ENCODE measurements at places on chromosomes 3 and 15.

DNA sequence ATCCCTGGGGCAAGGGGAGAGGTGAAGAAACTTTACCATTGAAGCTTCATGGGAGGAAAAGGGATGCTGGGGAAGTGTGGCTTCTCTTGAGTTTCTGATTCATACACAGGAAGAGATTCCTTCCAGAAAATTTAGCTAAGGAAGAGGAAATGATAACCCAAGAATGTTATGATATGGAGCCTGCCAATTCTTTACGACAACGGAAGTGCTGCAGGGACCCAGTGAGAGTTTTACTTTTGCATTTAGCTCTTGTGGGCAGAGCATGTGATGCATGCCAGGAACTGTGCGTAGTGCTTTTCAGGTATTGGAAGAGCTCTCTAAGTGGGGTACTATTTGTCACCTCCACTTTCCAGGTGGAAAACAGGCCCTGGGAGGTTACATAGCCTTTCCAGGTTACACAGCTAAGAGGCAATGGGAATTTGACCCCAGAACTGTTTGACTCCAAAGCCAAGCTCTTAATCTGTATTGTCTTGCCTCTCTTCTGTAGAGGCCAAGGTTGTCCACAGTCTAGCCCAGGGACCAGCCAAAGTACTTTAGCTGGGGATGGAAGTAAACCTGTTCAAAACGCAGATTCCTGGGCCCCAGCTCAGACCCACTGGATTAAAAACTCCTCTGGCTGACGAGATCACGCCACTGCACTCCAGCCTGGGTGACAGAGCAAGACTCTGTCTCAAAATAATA, 23.0 kb downstream of the CMTM7 start:
- no peak for DNase-seq

- DNase-seq = peak; percentile 83
These were observed 694 bp upstream of the EEFSEC start for GRCh38 chr3:128152419-128153155.

- DNase-seq = no peak
These were observed 65.2 kb downstream of the CERS3 start for GRCh38 chr15:100463515-100463914.

DNA sequence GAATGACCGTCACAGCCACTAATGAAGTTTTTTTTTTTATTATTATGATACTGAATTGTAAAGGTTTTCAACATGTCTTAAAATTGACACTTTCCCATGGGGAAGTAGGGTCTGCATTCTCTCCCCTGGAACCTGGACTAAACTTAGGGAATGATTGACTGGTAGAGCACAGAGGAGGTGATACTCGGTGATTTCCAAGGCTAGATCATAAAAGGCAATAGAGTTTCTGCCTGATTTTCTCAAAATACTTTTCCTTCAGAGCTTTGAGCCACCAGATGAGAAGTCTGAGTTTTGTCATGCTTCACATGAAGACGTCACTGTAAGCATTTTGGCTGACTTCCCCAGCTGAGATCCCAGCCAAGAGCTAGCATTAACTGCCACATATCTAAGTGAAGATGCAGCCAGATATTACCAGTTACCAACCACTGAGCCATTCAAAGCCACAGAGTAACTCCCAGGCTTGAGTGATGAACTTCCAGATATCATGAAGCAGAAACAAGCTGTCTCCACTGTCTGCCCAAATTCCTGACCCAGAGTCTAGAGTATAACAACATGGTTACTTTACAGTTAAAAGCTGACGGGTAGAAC, 105.8 kb downstream of the LSAMP start:
- DNase-seq = no peak

- DNase-seq = peak; percentile 25
These were observed 4.4 kb downstream of the MBD4 start for GRCh38 chr3:129435367-129435766.

GRCh38 chr3:89364314-89364713, 256.9 kb downstream of the EPHA3 start:
- DNase-seq = no peak

- no peak for DNase-seq
These were observed 106.0 kb downstream of the TNIK start for GRCh38 chr3:171354049-171354705.

- no peak for DNase-seq
These were observed 348.6 kb upstream of the CDIN1 start for GRCh38 chr15:36230776-36231175.

- DNase-seq = no peak
These were observed 123.3 kb downstream of the NFKBIZ start for GRCh38 chr3:101972430-101973162.

- peak; percentile 21 for DNase-seq
These were observed 10.7 kb upstream of the CNTN6 start for GRCh38 chr3:1082108-1082507.

DNA sequence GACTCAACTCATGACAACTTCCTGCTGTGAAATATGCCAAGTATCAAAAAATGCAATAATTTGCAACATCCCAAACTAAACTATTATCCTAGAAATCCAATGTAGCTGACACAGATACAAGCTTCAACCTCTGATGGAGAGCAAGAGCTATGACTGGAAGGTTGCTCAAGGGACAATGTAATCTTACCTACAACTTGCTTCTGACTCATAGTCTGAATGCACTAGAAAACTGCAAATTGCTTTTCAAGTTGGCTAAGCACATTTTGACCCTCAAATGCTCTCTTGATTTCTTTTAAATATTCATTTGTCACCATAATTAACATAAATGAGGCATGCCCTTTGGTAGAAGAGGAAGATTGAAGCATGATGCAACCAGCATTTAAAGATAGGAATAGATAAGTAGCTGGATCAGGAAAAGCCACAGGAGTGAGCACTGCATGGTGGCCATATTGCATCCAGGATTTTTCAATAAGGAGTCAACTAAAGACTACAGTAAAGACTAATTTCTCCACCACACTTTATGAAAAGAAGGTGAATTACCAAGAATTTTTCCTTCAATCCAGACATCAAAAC, 630.8 kb upstream of the GBE1 start:
- DNase-seq = no peak

DNA sequence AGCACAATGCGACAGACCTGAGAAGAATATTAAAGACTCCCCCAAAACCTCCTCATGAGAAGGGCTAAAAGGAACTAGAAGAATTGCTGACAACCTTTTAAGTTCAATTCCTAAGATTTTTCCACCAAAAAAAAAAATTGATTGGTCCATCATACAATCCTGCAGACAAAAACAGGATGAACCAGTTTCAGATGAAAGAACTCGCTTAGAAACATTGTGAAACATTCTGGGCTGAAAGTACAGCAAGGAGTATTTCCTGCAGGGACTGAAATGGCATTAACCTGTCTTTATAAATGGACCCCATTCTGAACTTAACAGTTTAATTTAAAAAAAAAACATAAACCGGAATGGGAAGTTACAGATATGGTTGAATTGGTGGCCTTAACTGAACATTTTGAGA, 96.0 kb upstream of the FAM174B start:
- no peak for DNase-seq

DNA sequence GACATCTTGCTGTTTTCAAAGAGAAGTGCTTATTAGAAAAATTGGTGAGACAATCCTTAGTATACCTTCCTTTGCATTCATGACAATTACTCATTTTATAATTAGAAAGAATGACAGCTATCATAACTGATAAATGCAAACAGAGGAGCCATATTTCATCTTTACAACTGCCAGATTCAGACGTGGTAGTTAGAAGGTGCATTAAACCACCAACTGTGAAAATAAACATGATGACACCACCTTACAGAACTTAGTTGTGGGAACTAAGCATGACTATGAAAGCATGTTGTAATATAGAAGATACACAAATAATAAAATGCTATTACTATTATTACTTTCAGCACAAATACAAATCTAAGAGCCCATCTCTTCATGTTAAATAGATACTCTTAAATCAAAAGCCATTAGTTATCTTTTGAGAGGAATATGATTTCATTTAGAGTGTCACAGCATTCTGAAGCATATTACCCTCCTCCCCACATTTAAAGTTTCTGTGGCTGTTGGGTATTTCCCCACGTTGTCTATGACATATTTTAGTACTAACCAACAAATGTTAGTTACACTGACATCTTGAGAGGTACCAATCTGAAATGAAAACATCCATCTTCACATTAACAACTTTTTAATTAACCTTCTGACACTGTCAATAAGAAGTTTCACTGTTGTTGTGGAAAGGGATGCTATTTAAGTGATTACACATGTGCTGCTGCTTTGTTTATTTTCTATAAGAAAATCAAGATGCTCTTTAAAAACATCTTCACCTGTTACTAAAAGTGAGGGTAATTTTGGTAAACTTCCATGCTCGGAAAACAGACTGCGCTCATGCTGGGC, 163.8 kb downstream of the LSAMP start:
- DNase-seq = no peak

GRCh38 chr3:12972781-12973702, 100.2 kb downstream of the IQSEC1 start:
- no peak for DNase-seq

- DNase-seq = no peak
These were observed 15.0 kb upstream of the TRANK1 start for GRCh38 chr3:36959821-36960220.

- DNase-seq = no peak
These were observed 153.4 kb upstream of the PFN2 start for GRCh38 chr3:150124142-150124541.

DNA sequence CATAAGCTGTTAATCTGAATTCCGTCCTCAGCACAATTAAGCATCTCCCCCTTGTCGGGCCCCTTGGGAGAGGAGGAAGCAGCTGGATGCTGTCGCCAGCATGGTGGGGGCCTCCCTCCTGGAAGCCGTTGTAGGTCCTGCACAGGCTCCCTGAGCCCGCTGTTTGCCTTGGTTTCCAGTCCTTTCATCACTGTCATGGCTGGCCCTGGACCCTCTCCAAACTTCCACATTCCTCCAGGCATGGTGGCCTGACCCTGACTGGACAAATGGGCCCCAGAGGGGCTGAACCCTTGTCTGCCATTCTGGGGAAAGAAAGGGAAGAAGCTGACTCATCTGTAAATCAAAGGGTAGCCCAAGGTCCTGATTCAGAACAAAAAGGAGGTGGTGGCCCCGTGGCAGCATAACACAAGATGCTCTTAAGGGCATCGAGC, 300.5 kb upstream of the LRRFIP2 start:
- no peak for DNase-seq

DNA sequence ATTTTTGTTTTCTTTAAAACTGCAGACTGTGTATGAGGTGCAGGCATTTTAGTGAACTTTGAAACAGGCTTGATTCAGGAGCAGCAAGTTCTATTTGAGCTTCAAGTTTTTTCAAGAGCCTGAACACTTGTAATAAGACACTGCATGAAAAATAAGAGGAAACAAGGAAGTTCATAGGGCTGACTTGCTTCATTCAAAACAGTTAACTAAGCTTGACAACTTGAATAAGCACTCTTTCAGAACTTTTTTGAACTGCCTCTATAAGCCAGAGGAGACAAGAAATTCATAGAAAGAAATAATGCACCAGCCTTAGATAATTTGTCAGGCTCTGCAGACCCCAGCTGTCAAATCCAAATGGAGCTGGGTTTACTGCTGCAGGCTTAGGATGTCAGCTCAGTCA, 130.2 kb downstream of the SSR3 start:
- DNase-seq = no peak

GRCh38 chr15:37045859-37046740, 54.2 kb downstream of the MEIS2 start:
- no peak for DNase-seq

DNA sequence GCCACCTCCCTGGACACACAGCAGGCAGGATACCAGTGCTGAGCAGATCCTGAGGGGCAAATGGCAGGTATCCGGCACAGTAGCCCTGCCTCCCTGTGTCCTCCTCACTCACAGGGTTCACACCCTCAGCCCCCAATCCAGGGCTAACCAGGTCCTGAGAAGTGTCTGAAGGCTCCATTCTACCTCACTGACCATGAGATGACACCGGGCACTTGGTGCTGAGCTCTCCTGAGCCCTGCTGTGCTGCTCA, 115.4 kb upstream of the ATP2B2 start:
- no peak for DNase-seq

DNA sequence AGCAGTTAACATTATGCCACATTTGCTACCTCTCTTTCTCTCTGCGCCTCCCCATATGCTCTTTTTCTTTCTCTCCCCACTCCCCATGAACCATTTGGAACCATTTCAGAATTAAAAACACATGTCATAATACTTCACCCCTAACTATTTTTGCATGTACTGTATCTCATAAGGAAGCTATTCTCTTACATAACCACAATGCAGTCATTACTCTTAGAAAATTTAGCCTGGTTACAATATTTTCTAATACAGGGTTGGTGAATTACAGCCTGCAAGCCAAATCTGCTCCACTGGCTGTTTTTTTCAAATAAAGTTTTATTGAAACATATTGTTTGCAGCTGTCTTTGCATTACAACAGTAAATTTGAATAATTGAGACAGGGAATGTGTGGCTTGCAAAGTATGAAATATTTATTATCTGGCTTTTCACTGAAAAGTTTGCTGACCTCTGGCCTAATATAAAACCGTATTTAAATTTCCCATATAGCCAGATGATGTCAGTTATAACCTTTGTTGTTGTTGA, 62.8 kb downstream of the SGO1 start:
- DNase-seq = no peak

GRCh38 chr15:40633178-40633577, 39.1 kb downstream of the KNL1 start:
- no peak for DNase-seq

DNA sequence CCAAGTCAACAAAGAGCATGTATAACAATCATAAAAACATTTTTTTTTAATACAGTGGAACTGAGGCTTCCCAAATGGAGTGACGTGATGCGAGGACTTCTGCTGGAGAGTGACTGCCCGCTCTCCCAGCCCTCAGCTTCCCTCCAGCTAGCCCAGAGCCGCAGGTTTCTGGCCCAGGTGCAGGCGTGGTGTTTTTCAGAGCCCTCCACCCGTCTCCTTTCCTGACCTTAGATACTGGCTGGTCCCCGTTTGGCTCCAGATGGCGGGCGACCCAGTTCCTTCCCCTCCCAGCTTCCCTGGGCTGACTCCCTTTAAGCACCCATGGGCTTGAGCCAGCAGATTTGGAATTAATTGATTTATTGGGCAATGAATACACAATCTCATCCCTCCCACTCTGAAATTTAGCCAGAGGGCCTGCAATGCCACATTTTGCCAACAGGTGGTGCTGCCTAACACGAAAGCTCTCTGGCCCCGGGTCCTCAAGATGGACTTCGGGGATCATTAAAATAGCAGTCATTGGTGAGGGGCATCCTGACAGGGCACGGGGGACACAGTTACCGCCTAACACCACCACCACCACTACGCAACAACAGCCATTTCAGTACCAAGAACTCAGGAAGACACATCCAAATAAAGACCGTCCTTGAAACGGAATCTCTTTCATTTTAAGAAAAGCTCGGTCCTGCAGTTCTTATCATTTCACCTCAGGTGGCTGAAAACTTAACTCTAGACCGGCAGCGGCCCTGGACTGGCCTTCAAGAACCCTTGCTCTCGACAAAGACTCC, 47.5 kb upstream of the MUC4 start:
- DNase-seq = peak; percentile 73
